ENCODE measurements at places on chromosomes 12 and 14. TPM values are rescaled to one million over a fixed set of nuclear protein-coding genes. Genes with fewer than 3 reads are reported as not detected.

- DNase-seq: no peak
These were observed 181.2 kb downstream of the PRKCH start for GRCh38 chr14:61502459-61503093.

- DNase-seq: no peak
These were observed 2.9 kb downstream of the OXA1L start for GRCh38 chr14:22769369-22769768.

DNA sequence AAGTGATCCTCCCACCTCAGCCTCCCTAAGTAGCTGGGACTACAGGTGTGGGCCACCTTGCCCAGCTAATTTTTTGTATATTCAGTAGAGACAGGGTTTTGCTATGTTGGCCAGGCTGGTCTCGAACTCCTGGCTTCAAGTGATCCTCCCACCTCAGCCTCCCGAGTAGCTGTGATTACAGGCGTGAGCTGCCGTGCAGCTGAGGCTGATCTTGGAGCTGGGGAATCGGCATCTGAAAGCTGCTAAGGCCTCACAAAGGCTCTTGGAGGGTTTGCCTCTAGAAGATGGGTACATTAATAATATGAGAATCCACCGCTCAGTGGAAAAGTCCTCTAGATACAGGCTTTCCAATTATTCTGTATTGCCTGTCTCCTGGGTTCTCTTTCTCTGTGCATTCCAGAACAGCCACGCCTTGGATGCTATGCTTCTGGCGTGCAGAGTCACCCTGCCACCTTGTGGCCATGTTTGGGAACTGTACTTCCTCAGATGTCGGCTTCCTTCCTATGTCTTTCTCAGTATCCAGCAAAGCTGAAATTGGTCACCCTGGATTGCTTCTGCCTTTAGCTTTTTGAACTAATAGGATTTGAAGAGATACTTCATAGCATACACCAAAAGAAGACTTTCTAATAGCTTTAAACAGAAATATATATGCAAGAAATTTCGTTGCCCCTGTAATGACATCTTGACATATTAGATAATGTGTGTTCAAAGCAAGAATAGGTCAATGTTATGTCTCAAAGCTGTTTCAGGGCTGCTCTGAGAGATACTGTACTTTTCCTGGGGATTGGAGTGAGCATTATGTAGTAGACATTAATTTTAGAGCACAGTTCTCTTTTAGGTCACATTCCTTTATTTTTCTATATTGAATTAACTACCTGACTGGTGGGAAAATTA lies 75.4 kb downstream of the SNAPC1 start:
- peak; percentile 65 for DNase-seq

Gene CIT
- total RNA-seq: 9.5 TPM

GRCh38 chr14:72790887-72791566 lies 102.9 kb downstream of the DPF3 start:
- no peak for DNase-seq

- DNase-seq: no peak
These were observed 121.7 kb upstream of the FUT8 start for GRCh38 chr14:65290830-65291229.

DNA sequence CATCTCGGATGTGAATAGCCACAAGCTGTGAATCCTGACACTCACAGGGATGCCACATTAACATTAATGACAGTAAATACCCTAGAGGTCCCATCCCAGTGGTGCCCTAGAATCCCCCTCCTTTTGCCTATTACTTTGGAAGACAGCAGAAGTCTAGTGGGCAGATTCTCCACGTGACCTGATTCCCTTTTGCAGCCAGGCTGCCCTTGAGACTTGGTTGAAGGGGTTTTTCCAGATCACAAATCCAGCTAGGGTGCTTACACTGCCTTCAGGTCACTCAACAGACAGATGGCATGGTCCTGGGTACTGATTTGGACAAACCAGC lies 8.7 kb downstream of the HDAC7 start:
- DNase-seq: no peak

Gene CCDC177
- 0.33 TPM for total RNA-seq

Gene ZBTB39
- total RNA-seq: 6.6 TPM

DNA sequence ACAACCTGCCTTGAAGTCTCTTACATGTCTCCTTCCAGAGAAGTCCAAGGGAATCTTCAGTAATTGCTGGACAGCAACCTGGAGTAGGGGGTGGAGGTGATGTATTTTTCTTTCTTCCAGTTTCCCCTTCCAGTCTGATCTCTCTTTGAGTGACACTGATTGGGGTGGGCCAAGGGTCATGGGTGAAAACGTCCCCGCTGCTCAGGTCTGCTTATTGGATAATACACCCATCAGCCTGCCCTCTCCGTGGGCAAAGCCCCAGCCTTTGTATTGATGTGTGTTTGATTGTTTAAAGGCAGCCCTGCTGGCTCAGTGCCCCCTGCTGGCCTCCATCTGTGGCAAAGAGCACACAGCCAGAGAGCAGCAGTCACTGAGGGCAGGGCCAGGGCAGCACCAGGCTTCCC lies 35.7 kb upstream of the ATP2A2 start:
- no peak for DNase-seq

GRCh38 chr14:74954232-74954946 lies 1.0 kb downstream of the PGF start:
- no peak for DNase-seq

DNA sequence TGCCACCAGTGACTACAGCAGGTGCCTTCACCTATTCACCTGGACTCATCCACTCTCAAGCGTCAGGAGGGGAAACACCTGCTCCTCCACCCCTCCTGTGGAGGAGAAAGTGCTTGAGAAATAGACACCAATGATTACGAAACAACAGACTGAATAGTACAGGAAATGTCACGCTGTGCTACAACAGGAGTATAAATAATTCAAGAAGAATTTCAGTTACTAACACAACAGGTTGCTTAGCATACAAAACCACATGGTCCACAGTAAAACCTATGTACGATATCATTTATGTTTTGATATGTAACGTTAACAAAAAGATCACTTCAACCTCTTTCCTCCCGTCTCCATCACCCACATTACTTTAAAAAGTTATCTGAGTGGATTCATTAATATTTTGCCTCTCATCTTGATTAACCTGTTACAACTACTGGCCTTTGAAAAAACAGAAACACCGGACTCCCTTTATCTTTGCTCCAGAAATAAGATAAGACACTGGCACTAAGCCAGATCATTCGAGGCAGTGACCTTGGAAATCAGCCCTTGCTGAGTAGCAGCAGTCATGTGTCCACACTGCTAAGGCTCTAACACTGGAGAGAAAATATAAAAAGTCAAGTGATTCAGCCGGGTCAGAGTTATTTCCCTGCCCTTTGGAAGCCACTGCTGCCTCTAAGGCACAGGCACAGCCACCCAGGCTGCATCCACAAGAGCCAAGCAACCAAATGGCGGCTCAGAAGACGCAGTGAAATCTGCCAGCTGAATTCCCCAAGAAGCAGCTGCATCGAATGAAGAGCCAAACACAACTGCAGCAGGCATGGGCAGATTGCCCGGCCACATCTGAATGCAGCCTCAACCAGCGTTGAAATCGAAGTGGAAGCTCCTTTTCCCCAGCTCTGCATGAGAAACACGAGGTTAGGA lies 40.9 kb downstream of the NT5DC3 start:
- DNase-seq: peak; percentile 72

DNA sequence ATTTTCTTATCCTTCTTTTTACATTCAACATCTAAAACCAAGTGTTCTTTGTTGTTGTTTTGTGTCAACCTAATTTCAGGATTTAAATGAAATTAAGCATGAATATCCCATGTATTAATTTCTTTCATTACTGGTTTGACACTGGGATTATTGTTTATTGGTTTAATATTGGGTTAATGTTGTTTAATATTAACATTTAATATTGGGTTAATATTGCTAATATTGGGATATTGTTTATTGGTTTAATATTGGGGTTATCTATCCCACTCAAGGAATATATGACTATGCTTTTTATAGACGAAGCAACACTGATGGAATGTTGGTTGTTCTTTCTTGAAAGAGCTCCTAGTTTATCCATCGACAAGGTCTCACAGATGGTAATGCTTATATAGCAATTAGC lies 45.9 kb downstream of the TMPRSS12 start:
- no peak for DNase-seq

DNA sequence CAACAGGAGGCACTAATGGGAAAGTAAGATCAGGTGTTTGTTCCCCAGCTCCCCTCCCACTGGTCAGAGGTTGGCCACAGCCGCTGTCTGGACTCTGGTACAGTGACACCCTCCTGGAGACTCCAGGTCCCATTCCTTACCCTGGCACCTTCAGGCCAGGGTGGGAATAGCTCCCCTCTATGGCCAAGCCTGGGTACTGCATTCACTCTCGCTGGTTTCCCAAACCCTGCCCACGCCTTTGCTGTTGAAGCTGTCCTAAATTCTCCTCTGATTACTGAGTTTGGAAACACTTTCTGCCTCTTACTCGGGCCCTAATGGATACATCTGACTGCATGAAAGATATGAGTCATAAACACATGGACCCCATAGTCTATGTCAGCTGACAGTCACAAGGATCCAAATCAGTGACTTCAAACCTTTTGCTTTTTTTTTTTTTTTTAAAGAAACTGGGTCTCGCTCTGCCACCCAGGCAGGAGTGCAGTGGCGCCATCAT lies 17.9 kb downstream of the HRK start:
- no peak for DNase-seq

DNA sequence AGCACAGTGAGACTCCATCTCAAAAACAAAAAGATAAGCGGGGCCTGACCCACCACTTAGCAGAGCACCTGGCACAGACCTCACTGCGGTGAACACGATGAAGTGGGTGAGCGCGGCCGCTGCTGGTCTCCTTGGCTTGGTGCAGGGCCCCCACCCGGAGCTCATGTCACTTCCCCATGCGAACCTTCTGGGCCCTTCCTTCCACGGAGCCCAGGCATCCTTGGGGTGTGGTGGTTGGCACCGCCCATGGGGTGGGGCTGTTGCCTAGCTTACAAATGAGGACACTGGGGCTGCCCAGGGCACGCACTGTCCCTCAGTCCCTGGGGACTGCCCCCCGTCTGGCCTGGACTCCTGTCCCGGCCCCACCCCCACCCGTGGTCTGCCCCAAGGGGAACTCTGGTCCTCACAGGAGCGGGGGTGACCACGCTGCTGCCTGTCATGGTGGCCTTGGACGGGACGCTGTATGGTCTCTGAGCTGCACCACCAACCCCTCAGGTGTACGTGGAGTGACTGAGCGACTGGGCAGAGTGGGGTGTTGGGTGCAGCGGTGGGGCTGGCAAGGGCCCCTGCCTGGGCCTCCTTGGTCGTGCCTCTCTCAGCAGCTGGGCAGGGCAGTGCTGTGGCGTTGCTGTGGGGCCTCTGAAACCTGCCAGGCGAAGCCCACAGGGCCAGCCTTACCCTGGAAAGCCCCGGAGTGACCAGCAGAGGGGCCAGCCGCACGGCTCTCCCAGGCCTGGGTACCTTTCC lies 15.3 kb downstream of the FBRSL1 start:
- DNase-seq: no peak

Gene CD163L1
- 0.33 TPM for total RNA-seq

Gene AGAP2
- 1.8 TPM for total RNA-seq

GRCh38 chr12:124594851-124595250 lies 27.4 kb upstream of the NCOR2 start:
- no peak for DNase-seq

- DNase-seq: no peak
These were observed 440 bp upstream of the ISM2 start for GRCh38 chr14:77498984-77499527.

- DNase-seq: no peak
These were observed 103.9 kb upstream of the MYL2 start for GRCh38 chr12:111024205-111024801.

DNA sequence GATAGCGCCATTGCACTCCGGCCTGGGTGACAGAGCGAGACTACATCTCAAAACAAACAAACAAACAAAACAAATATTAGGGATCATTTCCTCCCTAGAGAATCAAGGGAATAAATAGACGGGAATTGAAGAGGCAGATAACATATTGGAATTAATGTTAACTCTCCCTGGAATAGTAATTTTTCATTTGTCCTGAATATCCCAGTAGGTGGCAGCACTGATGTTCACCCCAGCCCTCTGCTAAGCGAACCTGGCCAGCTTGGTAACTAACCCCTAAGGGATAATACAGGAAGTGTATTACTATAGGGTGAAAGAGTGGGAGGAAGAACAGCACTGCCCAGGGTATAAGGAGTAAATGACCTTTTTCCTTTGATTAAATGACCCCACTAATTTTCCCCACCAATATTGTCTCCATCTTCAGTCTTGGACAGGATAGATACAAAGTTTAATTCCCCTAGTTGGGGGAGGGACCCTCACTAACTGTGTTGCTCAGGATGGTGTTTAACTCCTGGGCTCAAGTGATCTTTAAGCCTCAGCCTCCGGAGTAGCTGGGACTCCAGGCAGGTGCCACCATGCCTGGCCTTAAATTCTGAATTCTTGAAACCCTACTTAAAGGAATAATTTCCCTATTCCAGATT lies 40.5 kb downstream of the SLC2A14 start:
- DNase-seq: no peak

DNA sequence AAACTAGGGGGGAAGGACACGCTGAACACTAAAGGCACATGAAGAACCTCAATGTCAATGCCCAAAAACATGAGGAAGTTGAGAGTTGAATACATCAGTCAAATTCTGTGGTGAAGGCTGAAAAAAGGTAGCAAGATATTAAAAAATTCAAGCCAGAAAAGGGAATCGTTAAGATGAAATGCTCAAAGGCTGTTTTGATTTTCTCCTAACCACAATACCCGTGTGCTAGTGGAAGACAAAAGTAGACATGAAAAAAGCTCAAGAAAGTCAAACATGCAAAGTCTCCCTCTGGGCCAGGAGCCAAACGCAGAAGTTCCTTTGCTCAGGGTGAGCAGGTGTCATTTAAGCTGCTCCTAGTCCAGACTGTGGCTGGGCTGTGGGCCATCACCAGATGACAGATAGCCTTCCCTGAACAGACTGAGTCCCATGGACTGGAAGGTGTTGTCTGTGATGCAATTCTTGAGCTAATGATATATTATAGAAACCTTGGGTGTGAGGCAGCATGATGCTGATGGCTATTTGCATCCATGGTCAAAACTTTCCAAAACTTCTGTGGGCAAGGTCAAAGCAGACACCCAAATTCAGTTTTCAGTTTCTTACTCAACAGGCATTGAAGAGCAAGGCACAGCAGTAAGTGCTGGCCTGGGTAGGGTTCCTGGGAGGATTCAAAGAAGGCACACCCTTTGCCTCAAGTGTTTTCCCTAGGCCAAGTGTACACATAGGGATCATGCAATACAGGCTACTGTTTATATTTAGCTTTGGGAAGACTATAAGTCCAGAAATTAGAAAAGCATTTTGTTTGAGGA lies 81.6 kb downstream of the MYRFL start:
- peak; percentile 59 for DNase-seq

Gene RGS6
- total RNA-seq: 4.5 TPM

GRCh38 chr14:68384881-68385280 lies 408.0 kb downstream of the ZFP36L1 start:
- DNase-seq: no peak

DNA sequence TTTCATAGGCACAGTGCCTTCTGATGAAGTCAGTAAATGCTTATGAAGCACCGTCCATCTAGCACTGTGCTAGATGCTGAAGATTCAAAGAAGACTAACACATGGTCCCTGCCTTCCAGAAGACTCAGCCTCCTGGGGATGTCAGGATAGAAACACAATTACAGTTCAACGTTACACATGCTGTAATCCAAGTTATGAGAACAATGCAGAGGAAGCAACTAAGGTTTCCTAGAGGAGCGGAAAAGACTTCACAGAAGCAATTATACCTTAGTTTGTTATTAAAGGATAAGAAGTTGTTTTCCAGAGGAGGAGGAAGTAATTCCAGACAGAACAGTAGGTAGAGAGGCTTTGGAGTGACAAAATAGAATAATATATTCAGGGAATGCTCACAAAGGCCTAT lies 66.9 kb upstream of the FGD4 start:
- no peak for DNase-seq

Gene AICDA
- not detected for total RNA-seq

GRCh38 chr12:68140556-68140955 lies 19.0 kb downstream of the IFNG start:
- DNase-seq: no peak

Gene INF2
- 51.5 TPM for total RNA-seq

GRCh38 chr12:85866986-85867776 lies 6.9 kb upstream of the NTS start:
- DNase-seq: no peak
